ENCODE measurements at places on chromosomes 7 and 10.

DNA sequence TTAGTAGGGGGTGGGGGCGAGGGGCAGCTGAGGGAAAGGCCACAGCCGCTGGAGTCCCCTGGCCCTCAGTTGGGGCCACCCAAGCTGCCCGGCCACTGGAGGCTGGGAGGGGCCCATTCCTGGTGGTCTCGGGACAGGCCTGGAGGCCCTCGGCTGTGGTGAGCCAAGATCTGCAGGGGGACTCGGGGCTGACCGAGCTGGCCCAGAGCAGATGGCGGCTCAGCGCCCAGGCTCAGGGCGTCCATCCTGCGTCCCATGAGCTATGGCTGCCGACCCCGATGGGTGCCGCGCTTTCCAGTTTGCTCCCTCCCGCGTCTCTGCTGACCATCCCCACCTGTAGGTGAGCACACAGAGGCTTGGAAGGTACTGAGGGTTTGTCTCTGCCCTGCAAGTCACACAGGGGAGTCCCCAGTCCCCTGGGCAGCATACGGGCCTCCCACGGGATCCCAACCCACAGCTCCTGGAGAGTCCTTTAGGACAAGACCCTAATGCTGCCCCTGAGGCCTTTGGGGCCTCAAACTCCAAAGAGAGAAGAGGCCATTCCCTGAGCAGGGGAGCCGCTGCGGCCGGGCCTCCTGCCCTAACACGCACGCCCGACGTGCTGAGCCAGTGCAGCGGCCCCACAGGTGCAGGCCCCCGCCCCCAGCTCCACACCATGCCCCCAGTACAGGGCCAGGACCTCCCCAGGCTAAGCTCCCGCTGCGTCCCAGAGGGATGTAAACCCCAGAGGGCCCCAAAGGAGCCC lies 107.2 kb downstream of the MICALL2 start:
- no peak for DNase-seq

DNA sequence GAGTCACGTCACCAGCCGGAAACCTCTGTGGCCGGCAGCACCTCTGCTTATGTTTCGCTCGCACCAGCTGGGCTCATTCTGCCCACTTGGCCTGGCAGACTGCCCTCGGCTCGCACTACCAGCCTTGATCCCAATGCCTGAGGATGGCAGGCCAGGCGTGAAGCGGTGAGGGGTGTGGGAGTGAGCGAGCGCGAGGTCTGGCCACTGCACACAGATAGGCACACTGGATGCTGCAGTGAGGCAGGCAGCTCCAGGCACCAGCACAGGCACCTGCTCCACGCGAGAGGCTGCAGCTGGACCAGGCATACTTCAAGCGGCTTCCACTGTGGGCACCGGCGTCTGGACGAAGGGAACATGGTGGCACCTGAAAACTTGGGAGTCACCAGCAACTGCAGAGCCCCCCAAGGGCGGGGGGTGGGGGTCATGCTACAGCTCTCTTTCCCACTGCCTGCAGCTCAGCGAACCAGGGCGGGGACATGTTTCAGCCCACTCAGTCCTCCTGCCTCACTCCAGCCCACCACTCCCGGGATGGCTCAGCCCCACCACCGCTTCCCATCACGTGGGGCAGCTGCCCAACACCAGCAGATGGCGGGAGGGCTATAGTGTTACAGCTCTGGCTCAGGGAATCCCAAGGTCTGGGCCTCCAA lies 5.4 kb upstream of the DMTF1 start:
- DNase-seq: no peak

DNA sequence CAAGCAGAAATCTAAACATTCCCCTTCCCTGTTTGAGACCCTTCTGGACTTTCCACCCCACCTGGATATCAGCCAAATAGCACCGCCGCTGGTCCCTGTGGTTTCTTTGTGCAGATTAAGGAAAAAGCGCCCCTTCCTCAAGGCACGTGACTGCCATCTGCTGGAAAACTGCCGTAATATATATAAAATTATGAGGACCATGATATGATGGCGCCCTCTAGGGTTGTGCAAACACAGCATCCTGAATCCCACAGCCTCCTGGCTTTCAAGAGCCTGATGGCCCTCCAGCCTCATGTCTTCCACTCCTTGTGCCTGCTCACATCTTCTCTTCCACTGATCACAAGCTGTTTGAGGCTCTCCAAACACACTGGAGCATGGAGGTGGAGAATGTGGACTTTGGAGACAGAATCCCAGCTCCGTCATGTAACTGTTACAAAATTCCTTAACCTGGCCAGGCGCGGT lies 121.3 kb downstream of the MYL10 start:
- no peak for DNase-seq

- no peak for DNase-seq
These were observed 25.2 kb upstream of the ITPRID1 start for GRCh38 chr7:31488562-31489203.

DNA sequence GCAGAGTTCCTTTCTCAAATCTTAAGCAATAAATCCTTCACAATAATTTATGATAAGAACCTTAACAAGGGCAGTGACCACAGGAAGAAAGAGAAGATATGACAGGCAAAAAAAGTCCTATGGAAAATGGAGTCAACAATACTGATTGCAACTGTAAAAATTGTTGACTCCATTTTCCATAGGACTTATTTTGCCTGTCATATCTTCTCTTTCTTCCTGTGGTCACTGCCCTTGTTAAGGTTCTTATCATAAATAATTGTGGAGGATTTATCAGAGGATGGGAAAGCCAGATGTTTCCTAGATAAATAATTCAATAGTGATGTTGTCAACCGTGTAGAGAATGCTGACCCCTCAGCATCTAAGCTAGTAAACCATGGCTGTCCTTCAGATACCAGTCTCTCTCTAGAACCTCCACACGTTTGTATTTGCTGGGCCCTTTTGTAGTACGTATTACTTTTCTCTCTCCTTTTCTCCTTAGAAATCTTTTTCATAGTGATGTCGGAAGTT lies 172.6 kb upstream of the BET1 start:
- no peak for DNase-seq

DNA sequence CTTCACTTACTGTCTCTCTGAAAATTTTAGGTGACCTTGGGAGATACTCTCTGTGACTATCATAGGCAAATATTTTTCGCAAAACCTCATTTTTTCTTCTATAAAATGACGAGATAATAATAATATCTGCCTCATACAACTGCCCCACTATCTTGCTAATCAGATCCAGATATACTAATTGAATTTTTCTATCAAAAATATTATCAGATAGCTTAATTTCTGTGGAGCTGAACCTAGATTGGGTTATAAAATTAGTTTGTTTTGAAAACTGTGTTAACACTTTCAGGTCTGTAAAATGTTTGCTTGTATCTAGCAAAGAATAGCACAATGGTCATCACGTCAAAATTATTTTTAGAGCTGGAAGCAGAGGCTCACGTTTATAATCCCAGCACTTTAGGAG lies 486.7 kb upstream of the LRRN3 start:
- DNase-seq: no peak

DNA sequence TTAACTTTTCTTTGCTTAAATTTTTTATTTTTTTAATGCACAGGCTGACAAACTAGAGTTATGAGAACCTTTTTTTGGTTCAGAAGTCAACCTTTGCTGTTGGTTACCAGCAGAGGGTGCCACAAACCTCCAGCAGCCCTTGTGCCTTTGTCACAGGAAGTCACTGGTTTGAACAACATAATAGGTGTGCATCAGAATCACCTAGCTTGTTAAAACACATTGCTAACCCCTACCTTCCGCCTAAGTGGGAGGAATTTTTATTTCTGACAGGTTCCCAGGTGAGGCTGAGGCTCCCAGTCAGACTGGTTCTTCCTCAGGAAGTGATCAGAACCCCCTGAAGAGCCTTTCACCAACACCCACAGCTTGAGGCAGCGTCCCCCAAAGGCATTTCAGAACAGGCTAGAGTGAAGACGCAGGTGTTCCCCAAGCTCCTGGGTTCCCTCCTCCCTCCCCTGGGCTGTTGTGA lies 22.6 kb upstream of the VDAC2 start:
- DNase-seq: peak; percentile 73

DNA sequence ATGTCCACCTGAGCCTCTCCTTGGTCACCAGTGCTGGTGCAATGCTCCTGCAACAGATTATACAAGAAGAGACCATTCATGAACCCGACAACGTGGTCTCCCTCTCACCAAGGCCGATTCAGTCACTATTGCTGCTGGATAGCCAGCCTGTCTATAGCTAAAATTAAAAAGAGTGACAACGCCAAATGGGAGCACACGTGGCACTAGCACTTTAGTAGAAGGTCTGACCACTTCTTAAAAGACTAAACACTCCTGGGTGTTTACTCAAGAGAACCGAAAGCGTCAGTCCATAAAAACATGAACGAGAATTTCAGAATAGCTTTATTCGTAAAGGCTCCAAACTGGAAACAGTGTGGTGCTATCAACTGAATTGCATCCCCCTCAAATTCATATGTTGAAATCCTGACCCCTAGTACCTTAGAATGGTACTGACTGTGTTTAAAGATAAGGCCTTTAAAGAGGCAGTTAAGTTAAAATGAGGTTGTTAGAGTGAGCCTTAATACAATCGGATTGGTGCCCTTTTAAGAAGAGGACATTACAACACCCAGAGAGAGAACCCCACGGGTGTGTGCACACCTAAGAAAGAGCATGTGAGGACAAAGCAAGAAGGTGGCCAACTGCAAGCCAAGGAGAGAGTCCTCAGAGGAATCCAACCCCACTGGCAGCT lies 4.4 kb upstream of the GALNTL5 start:
- no peak for DNase-seq

GRCh38 chr10:15419279-15419874 lies 48.3 kb upstream of the FAM171A1 start:
- DNase-seq: peak; percentile 33

GRCh38 chr7:16875861-16876260 lies 5.9 kb downstream of the AGR3 start:
- no peak for DNase-seq

DNA sequence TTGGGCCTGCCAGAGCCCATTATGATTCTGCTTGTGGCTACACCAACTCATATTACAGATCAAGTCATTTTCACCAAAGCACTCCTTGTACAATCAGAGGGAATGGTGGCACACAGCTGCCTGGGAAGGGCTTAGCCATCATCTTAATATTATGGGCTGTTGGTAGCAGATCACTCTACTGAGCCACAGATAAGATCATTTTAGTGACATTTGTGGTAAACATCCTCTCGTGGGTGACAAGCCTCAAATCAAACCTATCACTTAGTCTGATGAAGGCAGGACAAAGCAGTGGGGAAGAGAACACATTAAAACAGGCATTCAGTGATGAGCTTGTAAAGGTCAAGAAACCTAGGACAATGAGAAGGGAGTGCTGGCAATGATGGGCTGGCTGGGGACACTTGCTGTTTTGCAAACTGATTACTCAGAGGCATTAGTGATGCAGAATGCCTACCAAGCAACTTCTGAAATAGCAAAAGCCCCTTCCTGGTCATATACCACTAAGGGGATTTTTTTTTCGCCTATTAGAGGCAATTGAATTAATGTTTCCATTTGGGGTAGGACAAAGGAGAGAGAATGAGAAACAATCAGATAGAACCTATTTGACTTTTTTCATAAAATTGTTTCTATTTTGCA lies 137.5 kb upstream of the WDR11 start:
- no peak for DNase-seq

Measured in naive thymus-derived CD4-positive, alpha-beta T cell (primary cell).